ENCODE measurements at places on chromosomes 7 and 10.

- DNase-seq = no peak
Observed at GRCh38 chr7:77985974-77986339, 187.4 kb downstream of the PHTF2 start.

DNA sequence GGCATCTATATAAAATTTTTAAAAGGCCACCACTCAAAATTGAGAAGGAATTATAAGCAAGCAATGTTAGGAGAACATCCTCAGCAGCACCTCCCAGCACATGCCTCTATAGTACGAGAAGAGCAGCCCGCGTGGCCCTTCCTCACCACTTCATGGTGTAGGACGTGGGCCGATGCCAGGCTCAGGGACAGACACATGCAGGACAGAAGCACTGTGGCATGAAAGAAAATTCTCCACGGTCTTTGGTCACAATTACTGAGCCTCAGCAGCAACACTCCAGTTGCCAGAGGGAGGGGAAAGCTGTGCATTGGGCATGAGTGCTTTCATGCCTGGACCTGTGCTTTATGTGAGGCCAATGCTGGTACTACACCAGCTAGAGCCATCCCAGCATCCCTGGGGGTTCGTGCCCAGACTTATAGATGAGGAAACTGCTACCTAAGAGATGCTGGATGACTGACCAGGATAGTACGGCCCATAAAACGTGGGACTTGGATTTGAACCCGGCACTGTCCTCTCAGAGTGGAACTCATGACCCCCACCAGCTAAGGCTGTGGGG, 164.7 kb downstream of the ADAM12 start:
- DNase-seq = no peak

DNA sequence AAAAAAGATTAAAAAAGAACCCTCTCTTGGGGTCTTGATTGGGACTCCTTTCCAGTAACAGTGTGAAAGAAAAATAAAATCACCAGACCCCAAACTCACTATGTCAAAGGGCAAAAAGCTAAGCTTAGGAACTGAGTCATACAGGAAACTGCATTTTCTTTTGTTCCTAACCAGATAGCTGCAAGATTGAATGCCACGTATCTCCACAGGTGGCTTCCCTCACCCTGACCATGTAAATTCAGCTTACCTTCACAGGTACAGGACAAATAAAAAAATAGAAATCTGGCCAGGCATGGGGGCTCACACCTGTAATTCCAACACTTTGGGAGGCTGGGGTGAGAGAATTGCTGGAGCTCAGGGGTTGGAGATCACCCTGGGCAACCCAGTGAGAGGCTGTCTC, 32.5 kb upstream of the EIF4H start:
- no peak for DNase-seq

- DNase-seq = no peak
Observed at GRCh38 chr7:100726996-100727761, 6.2 kb upstream of the ZAN start.

GRCh38 chr7:127682140-127682539, 30.1 kb downstream of the SND1 start:
- no peak for DNase-seq

DNA sequence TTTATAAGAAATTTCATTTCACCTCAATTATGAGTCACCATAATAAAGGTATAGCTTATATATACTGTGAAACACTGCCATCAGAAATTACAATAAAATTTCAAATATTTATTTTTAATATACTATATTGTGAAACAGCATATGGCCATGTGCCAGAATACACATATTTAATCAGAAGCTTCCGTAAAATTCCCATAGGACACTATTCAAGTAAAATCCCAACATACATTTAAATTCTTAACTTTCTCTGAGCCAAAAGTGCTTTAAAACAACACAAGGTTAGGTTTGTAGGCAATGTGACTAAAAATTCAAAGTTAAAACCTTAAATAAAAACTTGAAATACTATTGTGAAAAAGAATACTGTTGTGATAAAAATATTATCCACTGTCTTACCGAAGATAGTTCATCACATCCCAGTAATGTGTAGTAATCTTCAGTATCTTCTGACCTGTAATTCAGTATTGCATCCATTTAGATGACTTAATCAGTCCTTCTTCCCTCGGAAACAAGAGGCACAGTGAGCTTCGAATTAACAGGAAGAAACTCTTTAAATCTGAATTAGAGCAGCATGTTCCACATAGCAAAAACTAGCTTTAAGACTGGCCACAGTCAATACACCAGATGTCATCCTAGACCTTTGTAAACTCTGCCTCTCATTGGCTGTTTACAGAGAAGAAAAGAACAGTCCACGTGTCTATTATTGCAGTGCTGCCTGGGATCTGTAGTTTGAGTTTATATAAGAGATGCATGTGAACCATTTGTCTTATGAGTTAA, at the start of gene DNAJC12:
TSS of gene DNAJC12 (minus strand) at position 648 of the 774 bp plus-strand sequence. CDS start at position 471, 177 bp downstream.
- DNase-seq = no peak

DNA sequence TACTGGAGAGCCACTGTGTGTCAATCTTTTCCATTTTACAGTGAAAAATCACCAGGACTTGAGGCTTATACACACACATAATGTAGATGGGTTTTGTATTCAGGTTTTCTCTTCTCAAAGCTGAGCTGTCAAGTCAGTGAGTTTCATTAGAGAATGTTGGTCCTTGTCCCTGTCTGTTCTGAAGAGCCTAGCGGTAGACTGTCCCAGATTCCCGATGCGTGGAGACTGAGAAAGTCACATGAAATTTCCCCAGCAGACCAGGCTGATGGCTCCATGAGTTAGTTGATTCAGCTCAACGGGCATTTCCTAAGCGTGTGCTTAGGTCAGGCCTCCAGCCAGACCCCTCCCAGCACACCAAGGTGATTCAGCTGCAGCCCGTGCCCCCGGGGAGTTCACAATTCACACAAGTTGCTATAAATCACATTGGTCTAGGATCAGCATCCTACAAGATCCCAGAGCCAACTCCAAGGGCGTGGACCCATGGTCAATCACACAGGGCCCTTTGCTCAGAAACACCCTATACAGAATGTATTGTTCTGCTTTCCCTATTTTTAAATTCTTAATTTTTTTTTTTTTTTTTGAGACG, 17.2 kb downstream of the CHST15 start:
- DNase-seq = no peak

DNA sequence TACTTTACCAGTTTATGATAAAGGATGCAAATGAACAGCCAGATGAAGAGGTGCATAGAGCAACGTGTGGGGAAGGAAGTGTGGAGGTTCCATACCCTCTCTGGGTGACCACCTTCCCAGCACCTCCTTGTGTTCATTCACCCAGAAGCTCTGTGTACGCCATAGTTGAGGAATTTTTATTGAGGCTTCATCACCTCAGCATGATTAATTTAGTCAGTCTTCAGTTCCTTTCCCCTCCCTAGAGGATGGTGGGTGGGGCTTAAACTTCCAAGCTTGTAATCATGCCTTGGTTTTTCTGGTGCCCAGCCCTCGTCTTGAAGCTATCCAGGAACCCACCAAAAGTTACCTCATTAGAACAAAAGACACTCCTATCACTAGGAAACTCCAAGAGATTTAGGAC, 162.7 kb downstream of the PLCE1 start:
- DNase-seq = no peak

DNA sequence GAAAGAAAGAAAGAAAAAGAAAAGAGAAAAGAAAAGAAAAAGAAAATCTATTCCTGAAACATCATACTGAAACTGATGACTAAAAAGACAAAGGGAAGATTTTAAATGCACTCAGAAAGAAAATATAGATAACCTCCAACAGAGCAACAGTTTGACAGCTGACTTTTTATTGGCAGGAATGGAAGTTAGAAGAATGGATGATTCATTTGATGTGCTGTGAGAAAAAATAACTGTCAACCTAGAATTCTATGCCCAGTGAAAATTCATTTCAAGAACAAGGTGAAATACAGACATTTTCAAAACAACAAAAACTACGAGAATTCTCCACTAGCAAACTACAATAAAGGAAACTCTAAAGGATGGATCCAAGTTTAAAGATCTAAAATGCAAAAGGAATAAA, 50.5 kb upstream of the HSPA12A start:
- DNase-seq = no peak

DNA sequence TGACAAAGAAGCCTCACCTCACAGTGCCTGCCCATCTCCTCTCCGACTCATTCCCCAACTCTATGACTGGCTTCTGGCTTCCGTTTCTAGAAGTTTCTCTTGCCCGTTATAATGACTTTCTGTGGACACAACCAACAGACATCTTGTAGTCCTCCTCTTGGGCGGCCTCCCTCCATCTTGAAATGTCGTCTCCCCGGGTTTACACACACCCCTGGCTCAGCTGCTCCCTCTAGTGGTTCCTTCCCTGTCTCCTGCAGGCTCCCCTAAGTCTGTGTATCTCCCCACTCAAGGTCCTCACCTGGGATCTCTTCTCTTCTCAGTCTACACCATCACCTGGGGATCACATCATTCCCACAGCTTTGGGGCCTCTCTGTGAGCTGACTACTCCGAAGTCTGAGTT, 123.4 kb upstream of the NEBL start:
- no peak for DNase-seq

- DNase-seq = no peak
Observed at GRCh38 chr10:6756716-6757115, 176.6 kb upstream of the PRKCQ start.

DNA sequence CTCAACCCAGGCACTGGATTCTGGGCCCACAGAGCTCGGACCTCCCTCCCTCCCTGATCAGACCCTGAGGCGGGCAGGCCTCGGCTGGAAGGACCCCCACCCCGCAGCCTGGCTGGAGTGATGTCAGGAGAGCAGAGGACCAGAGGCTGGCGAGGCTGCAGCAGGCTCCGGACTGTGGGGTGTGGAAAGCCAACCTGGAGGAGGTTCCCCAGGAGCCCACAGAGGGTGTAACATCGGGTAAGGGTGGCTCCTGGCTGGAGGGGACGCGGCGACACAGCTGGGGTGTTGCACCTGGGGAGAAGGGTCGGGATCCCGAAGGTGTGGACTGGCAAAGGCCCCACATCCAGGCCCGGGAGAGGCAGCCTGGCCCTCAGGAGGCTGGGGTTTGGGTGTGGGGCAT, 8.9 kb upstream of the MICALL2 start:
- DNase-seq = no peak

DNA sequence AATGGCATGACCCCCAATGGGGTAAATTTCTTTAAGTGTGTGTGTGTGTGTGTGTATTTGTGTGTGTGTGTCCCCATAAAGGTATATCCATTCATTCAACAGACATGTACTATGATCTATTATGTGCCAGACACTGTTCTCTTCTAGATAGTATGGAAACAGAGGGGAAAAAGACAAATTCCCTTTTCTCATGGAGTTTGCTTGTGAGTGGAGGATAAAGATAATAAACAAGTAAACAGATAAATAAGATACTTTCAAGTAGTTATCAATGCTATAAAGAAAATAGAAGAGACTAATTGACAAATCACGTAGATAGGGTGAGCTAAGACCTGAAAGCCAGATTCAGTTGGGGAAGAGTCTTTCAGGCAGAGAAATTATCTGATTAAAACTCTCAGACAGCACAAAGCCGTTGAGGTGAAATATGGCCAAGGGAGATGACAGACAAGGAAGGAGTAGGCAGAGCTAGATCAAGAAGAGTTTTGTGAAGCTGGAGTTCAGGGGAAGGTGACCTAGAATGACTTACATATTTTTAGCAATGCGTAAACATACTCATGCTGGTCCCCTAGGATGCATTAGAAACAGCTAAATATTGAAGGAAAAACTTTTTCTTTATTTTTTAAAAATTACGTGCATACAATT, 45.2 kb upstream of the DMTF1 start:
- no peak for DNase-seq

DNA sequence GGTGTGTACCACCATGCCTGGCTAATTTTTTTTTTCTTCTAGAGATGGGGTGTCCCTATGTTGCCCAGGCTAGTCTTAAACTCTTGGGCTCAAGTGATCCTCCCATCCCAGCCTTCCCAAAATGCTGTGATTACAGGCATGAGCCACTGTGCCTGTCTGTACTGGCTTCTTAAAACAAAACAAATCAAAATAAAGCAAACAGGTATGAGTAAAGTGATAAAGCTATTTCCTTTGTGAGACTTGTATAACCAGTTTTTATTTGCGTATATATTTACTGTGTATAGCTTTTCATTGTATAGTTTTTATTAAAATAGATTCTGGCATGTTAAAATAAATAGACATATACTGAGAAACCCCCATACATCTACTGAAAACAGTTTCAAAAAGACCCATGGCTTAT, 14.3 kb downstream of the LCOR start:
- DNase-seq = no peak

DNA sequence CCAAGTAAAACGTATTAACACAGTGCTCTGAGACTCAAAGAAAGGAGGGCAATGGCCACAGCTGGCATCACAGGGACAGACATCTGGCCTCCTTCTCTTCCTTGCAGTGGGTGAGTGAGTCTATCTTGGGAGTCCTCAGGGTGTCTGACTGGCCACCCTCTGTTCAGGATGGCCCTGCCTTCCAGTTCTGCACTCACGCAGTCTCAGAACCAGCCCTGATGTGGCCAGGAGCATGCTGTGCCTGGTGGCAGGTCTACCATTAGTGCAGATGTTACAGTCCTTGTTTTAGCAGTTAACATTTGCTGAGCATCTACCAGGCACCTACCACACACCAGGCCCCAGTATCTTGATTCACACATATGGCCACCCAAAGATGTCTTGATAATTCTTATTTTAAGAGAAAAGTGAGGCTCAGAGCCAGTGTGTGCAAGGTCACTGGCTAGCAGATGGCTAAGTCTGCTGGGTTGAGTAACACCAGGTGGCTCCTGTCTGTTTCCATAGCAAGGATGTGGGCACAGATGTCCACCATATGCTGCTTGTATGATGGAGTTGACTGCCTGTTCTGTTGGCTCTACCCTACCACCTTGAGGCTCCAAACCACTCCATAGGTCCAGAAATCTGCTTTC, 23.2 kb upstream of the ARHGAP22 start:
- no peak for DNase-seq

DNA sequence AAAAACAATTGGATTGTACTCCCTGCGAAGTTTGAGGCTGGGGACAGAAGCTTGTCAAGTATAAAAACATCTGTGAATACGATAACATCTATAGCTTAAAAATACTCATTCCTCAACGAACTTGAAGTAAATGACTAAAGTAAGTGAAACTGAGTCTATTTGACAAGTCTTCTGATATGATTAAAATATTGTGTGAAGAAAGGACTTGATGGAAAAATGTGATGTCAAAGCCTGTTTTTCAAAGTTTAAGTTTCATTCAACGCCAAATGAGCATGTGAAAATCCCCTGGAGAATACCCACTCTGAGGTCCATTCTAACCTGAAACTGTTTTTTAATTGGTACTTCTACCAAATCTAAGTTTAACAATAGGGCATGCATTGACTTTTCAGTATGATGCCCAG, 122.3 kb upstream of the MDFIC start:
- DNase-seq = no peak
